ENCODE measurements at places on chromosomes 2 and 18. TPM values are rescaled to one million over a fixed set of nuclear protein-coding genes. Genes with fewer than 3 reads are reported as not detected.

Gene DNAJC10
- total RNA-seq: 159 TPM

Gene TXNDC2
- total RNA-seq: not detected

Gene PDE1A
- not detected for total RNA-seq

Gene KLHL30
- total RNA-seq: 0.83 TPM

Gene TMEM182
- 7.4 TPM for total RNA-seq

Gene PCARE
- total RNA-seq: under 0.01 TPM

All from mammary epithelial cell (primary cell).